Activated CD8-positive, alpha-beta memory T cell treated with anti-CD3 and anti-CD28 coated beads for 1 hour (primary cell): ENCODE measurements at places on chromosomes 13 and 19.

GRCh38 chr13:75170311-75170710, 311.7 kb downstream of the TBC1D4 start:
- no peak for DNase-seq

DNA sequence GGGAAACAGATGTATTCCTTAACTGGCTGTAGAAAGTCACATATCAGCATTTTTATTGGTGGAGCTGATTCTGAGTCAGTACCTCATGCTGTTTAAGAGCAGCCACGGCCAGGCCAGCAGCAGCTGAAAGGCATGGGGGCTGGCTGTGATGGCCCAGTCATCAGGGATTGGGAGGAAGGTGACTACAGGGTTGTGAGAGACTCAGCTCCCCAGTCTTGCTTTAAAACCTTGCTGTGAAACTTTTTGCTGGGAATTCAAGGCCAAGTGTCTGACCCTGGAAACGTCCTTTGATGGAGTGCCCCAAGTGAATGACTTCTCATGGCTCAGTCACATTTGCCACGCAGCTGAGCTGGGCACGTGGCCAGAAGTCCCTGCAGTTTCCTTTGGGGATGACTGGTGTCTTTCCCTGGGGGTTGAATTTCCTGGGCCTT, 39.1 kb upstream of the RNF113B start:
- no peak for DNase-seq

GRCh38 chr13:68050761-68051160, 820.6 kb upstream of the PCDH9 start:
- no peak for DNase-seq

GRCh38 chr13:47179321-47179720, 282.5 kb upstream of the HTR2A start:
- no peak for DNase-seq

- DNase-seq: no peak
These were observed 77.0 kb downstream of the LRRC63 start for GRCh38 chr13:46288570-46289259.

GRCh38 chr13:68026077-68026476, 795.9 kb upstream of the PCDH9 start:
- DNase-seq: no peak

- DNase-seq: no peak
These were observed 1287.6 kb downstream of the EFNB2 start for GRCh38 chr13:105247830-105248229.

DNA sequence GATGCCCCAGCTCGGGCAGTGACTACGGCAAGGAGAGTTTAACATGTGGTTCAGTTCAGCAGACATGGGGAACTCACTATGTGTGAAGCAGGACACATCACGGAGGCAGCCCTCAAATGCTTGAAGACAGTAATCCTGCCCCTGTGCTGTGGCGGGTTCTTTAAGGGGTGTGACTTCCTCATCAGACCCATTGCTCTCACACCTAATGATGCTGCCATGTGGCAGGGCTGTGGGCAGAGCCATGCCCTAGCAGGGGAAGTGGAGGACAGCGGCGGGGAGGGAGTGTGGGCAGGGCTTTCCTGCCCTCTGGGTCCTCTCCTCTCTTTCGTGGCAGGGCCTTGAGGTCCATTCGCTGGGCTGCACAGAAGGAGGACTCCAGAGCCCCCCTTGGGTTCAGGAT, 131.1 kb upstream of the GJB6 start:
- DNase-seq: no peak

DNA sequence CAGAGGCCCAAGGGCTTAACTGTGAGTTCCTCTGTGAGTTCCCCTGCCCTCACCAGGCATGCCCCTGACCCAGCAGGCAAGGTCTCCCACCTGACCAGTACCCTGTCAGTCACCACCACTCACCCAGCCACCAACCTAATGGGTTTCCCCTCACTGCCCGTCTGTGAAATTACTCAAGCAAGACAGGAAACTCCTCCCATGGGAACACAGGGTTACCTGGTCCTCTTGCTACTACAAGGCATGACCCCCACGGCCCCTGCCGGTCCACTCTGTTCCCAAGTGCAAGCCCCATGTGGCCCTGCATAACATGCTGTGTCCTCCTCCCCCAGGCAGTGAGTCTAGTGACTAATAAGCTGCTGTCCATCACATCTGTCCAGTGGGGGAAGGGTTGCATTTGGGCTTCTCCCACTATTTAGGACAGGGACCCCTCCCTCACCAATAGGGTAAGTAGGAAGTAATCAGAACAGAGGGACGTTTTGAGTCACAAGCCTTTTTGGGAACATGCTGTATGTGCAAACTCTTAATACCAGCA, 8.0 kb upstream of the DHRS12 start:
- DNase-seq: no peak
